ENCODE measurements at places on chromosomes 12 and 14. TPM values are rescaled to one million over a fixed set of nuclear protein-coding genes. Genes with fewer than 3 reads are reported as not detected.

FAM161B gene
- 2.8 TPM for total RNA-seq

WIF1 gene
- total RNA-seq: not detected

MANSC4 gene
- total RNA-seq: not detected

FGF23 gene
- not detected for total RNA-seq

PTPN6 gene
- under 0.01 TPM for total RNA-seq

IAPP gene
- total RNA-seq: not detected

C2CD5 gene
- total RNA-seq: 14.4 TPM

ANHX gene
- not detected for total RNA-seq

DIO2 gene
- total RNA-seq: 14.1 TPM

KRT80 gene
- under 0.01 TPM for total RNA-seq

SDR9C7 gene
- not detected for total RNA-seq

TPPP2 gene
- not detected for total RNA-seq

IGFBP6 gene
- total RNA-seq: 666 TPM

PIK3C2G gene
- not detected for total RNA-seq

HCAR3 gene
- total RNA-seq: not detected

ARHGAP9 gene
- 0.28 TPM for total RNA-seq

SLC22A17 gene
- 19.5 TPM for total RNA-seq

CATSPERB gene
- not detected for total RNA-seq

REP15 gene
- 0.43 TPM for total RNA-seq

PRKCH gene
- 1.4 TPM for total RNA-seq

ENDOU gene
- total RNA-seq: not detected

COCH gene
- 0.14 TPM for total RNA-seq

AQP2 gene
- total RNA-seq: not detected

KRT82 gene
- total RNA-seq: not detected

GPRC5D gene
- total RNA-seq: not detected

CMA1 gene
- total RNA-seq: not detected

EMP1 gene
- 21.3 TPM for total RNA-seq

APOF gene
- not detected for total RNA-seq

PSMC6 gene
- total RNA-seq: 100 TPM

GDF3 gene
- not detected for total RNA-seq

BORCS5 gene
- total RNA-seq: 14.7 TPM

SLC5A8 gene
- total RNA-seq: not detected

PRR4 gene
- 0.37 TPM for total RNA-seq

NRXN3 gene
- under 0.01 TPM for total RNA-seq

PRPH gene
- total RNA-seq: 0.46 TPM

RASSF8 gene
- total RNA-seq: 105 TPM

PRPF39 gene
- total RNA-seq: 24.9 TPM

KRT75 gene
- not detected for total RNA-seq

NDRG2 gene
- total RNA-seq: not detected
